ENCODE measurements at places on chromosomes 12 and 14.
A peak's percentile ranks its signal among the peaks of the same experiment; 100 is the strongest.

DNA sequence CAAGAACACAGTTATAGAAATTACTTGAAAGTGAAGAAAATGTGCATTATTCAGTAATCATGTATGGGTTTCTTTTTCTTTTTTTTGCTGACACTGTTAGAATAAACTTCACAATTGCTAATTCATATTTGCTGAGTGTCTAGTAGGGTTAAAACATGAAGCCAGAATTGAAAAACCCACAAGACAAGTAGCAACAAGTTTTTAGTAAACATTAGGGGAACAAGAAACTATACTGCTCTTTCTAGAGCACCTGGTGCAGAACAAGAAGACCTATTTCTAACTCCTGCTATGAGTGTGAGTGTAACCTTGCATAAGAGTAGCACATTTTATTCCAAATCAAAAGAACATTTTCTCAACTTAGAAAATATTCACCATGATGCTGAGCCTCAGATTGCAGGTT, 83.2 kb downstream of the ITPR2 start:
- no peak for DNase-seq

- DNase-seq, result no peak
Observed at GRCh38 chr12:84641940-84642545, 270.6 kb downstream of the SLC6A15 start.

- DNase-seq, result no peak
Observed at GRCh38 chr12:115004470-115005146, 320.6 kb upstream of the TBX3 start.

GRCh38 chr14:60097974-60098373, 6.3 kb downstream of the PCNX4 start:
- DNase-seq, result no peak

- no peak for DNase-seq
Observed at GRCh38 chr14:67851785-67852410, 32.3 kb downstream of the RAD51B start.

DNA sequence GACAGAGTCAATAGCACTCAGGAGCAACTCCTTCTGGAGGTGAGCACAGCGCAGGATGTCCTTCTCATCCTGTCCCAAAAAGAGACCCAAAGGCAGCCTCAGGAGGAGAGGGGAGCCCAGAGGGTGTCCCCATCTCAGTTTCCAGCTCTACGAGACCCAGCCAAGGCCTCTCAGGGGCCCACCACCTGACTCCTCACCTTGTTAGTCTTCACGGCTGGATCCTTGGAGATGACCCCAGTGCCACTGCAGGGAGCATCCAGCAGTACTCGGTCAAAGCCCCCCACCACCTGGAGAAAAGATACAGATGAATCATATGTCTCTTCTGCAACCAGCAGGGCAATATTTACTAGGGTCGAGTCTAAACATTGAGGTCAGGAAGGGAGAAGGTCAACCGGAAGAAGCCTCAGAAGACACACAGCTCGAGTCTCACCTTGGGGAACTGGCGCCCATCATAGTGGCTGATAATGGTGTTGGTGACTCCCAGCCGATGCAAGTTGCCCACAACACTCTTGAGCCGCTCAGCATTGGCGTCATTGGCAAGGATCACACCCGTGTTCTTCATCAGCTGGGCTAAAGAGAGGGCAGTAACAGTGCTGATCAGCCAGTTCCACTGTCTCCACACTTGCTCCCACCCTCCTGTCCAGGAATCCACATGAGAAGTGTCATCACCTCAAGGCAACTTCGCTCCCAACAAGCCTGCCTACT, 4.8 kb upstream of the IFFO1 start:
- DNase-seq, result no peak

- no peak for DNase-seq
Observed at GRCh38 chr12:57216921-57217879, 606 bp downstream of the NXPH4 start.

DNA sequence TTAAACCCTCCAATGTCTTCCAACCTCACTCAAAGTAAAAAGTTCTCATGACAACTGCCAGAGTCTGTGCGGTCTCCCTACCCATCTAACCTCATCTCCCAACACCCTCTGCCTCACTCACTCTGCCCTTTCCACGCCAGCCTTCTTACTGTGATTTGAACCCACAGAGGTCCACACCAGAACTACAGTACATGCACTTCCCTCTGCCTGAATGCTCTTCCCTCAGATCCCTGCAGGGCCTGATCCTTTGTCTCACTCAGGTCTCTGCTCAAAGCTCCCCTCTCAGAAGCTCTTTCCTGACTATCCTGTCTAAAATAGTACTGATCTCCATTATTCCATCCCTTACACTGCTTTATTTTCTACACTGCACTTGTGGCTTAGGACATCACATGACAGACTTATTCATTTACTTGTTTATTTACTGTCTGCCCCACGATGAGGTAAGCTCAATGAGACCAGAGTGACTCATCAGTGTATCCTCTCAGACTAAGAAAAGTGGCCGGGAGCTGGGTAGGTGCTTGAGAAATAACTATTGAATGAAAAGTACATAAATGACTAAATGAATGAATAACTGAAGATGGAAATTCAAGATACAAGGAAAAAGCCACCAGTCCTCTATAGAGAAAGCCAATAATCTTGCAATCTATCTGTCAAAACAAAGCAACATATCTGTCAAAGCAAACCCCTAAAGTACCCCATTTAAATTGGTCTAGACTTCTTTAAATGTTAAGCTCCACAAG, 17.1 kb downstream of the POMT2 start:
- DNase-seq, result no peak

DNA sequence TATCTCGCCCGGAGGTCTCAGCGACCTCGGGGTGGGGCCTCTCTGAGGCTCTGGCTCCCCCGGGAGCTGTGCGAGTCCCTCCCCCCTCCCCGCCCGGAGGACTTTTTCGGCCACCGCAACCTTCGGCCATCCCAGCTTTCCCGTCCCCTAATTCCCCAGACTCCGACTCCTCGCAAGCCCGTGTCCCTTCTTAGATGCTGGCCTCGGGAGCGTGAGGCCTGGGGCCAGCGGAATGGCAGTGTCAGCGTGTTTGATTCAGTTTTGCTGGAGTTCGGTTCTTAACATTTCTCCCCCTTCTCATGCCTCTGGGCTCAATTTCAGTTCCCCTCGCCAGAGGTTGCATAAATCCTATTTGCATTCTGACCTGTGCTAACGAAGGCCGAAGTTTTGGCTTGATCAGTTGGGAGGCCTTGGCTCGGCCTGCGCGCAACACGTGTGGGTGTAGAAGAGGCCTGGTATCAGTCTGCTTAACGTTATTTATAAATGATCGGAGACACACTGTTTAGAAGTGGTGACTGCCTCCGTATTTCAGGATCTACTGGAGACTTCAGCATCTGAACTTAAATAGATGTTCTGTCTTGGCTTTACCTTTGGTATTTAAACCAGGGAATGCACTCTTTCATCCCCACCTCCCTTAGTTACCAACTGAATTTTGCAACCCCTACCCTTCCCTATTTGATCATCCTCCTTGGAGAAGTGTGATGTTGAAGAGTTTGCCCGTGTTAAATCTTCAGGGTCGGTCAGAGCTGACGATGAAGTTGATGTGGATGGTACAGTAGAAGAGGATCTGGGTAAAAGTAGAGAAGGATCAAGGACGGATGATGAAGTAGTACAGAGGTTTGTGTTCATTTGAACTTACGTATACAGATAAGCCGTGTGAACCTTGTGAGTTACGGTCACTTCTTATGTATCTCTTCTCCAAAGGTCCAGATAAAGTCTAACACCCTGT, 851 bp downstream of the HSP90B1 start:
- peak; percentile 29 for DNase-seq

GRCh38 chr14:95095996-95096395, 61.3 kb downstream of the DICER1 start:
- DNase-seq, result no peak

- DNase-seq, result no peak
Observed at GRCh38 chr14:78683206-78683605, 513.0 kb downstream of the NRXN3 start.

DNA sequence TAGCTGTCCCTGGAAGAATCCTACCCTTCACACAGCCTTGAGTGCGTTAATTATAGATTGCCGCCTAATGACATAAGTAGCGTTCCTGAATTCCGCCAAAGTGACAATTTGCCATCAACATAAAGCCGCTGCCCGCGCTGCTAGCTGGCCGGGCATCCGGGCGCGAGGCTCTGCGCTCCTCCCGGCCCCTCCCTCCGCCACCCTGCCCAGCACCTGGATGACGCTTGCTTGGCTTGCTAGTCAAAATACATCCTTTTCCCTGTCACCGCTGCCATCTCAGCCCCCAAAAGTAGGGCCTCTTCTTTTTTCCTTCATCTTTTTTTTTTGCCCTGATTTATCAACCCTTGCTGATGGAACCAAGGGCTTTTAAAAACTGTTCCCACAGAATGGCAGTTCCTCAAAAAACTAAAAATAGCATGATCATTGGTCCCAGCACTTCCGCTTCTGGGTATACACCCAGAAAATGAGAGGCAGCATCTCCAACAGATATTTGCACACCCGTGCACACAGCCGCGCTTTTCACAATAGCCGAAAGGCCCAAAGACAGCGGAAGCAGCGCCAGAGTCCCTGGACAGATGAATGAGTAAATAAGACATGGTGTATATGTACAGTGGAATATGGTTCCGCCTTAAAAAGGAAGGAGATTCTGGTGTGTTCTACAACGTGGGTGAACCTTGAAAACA, 235.2 kb downstream of the BCL11B start:
- DNase-seq, result no peak

GRCh38 chr12:57898308-57898970, 42.9 kb upstream of the ATP23 start:
- peak; percentile 70 for DNase-seq

DNA sequence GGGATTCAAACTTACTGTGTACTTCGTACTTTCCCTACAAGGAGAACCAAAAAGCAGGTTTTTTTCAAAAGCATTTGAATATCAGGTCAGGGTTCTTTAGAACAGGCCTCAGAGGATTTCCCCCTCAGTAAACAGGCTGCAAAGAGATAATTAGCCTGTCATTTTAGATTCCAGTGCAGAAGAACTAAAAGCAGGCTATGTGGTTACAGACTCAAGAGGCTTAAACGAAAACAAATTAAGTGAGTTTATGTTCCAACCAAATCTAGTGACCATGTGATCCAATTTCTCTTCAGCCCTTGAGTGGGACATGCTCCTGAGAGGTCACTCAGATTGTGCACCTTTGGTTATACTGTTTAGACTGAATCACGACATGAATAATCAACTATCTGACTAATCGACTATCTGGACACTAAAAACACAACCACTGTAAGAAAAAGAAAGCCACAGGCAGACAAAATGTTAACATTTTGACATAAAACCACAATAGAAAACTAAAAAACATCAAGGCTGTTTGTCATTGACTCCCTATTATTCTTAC, 4.5 kb downstream of the TMED8 start:
- peak; percentile 62 for DNase-seq

DNA sequence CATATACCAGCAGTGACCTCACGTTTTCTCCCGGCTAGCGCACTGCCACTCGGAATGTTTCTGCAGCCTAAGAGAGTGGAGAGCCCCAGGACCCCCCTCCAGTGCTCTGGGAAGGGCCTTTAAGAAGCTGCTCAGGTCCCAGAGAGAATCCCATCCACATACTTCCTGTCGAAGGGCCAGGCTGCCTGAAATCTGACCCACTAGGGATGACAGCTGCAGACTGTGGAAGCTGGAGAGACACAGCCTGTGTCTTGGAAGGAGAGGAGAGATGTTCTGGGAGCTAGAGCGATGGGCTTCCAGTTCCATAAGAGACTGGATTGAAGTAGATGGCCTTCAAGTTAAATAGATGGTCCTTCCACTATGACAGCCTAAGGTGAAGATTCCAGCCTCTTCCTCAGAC, 54.4 kb downstream of the IQSEC3 start:
- DNase-seq, result no peak

GRCh38 chr14:64817631-64818030, 62.1 kb downstream of the SPTB start:
- no peak for DNase-seq

GRCh38 chr12:104763168-104763805, 194.8 kb downstream of the SLC41A2 start:
- DNase-seq, result no peak

DNA sequence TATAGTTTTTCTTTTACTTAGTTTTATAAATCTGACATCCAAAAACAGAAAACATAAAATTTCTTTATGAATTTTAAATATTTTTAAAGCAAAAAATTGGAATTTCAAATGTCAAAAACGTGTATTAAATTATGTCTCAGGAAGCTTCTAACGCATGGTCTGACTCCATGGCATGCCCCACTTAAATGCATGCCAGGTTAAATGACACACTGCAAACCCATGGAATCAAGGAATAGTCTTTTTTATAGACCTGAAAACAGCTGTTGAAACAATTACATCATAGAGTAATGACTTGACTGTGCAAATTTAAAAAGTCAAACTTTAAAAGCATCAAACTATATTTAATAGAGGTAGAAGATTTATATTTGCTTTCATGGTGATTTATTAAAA, 96.1 kb upstream of the DACT1 start:
- DNase-seq, result no peak

GRCh38 chr12:101714877-101715444, 17.5 kb downstream of the CHPT1 start:
- DNase-seq, result no peak

DNA sequence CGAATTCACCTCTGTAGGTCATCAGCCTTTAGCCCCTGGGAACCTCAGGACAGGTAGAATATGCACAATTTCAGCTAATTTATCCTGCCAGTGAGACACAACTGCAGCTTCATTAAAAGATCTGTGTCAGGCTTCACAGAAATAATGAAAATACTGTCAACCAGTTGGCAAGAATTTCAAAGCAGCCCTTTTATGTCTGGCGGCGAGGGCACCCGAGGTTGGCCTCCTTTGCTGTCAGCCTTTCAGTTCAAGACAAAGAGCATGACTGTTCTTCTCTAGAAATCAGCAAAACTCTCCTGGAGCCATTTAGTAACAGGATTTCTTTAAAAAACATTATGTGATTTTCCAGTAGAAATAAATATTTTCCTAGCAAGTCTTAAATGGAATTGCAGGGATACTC, 75.9 kb downstream of the BBS10 start:
- no peak for DNase-seq

DNA sequence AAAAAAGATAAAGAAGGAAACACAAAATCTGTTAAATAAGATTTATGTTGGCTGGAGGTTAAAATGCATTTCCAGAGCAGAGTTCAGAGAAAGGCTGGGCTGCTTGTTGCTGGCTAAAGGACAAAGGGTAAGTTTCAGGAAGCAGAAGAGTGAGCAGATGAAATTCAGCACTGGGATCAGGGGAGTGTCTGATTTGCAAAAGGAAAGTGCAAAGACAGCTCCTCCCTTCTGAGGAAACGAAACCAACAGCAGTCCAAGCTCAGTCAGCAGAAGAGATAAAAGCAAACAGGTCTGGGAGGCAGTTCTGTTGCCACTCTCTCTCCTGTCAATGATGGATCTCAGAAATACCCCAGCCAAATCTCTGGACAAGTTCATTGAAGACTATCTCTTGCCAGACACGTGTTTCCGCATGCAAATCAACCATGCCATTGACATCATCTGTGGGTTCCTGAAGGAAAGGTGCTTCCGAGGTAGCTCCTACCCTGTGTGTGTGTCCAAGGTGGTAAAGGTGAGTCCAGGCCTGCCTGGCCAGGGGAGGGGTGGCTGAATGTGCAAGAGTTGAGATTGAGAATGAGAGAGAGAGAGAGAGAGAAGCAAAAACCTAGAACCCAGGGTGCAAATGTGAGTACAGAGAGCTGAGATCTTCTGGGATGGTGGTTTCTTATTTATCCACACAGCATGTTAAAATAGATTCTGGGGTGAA, at the start of gene OAS1:
OAS1 (plus strand) TSS at position 251 of the 703 bp plus-strand sequence; CDS start at position 329, 78 bp downstream.
- peak; percentile 70 for DNase-seq

All from germinal center (tissue), 1 donor.